WTC11 (cell line): ENCODE measurements at places on chromosomes 13 and 19. TPM values are rescaled to one million over a fixed set of nuclear protein-coding genes. Genes with fewer than 3 reads are reported as not detected.

The ADGRL1 gene
- 128 to 140 TPM (median 140 TPM) in 3 replicates for total RNA-seq

The ATXN8OS gene
- total RNA-seq, result not detected in 3 replicates

The PGLYRP1 gene
- not detected in 3 replicates for total RNA-seq

GRCh38 chr19:6970443-6970842, 50.8 kb downstream of the MBD3L2B start:
- no peak for DNase-seq
- H3K27ac ChIP-seq, result no peak overlapping the region
- peaks cover 53% of the 10 kb centered on the region for H3K36me3 ChIP-seq
- no peaks in the 10 kb centered on the region for H3K4me1 ChIP-seq
- peaks cover 18% of the 10 kb centered on the region for H3K27me3 ChIP-seq

GRCh38 chr19:57712222-57712621, 3.2 kb upstream of the ZNF154 start:
- no peak overlapping the region for H3K27ac ChIP-seq
- DNase-seq, result no peak
- peaks cover 7% of the 10 kb centered on the region for H3K36me3 ChIP-seq

- no peak overlapping the region for H3K4me3 ChIP-seq
- DNase-seq, result no peak
- peak overlapping the region; percentile 3 for H3K27ac ChIP-seq
- no peaks in the 10 kb centered on the region for H3K36me3 ChIP-seq
Observed at GRCh38 chr13:69970520-69970919, 137.1 kb upstream of the ATXN8OS start.

GRCh38 chr19:18086590-18087138, at the start of gene IL12RB1:
IL12RB1 (minus strand) TSS chr19:18086934; CDS start chr19:18086823, 111 bp downstream.
- DNase-seq, result no peak
- no peak within 1 kb of the TSS for H3K4me3 ChIP-seq
- no peaks in the 10 kb centered on the region for H3K4me1 ChIP-seq
- no peaks in the 10 kb centered on the region for H3K36me3 ChIP-seq
- peaks cover 7% of the 10 kb centered on the region; the same call in 1 of the 2 replicates for H3K27me3 ChIP-seq

DNA sequence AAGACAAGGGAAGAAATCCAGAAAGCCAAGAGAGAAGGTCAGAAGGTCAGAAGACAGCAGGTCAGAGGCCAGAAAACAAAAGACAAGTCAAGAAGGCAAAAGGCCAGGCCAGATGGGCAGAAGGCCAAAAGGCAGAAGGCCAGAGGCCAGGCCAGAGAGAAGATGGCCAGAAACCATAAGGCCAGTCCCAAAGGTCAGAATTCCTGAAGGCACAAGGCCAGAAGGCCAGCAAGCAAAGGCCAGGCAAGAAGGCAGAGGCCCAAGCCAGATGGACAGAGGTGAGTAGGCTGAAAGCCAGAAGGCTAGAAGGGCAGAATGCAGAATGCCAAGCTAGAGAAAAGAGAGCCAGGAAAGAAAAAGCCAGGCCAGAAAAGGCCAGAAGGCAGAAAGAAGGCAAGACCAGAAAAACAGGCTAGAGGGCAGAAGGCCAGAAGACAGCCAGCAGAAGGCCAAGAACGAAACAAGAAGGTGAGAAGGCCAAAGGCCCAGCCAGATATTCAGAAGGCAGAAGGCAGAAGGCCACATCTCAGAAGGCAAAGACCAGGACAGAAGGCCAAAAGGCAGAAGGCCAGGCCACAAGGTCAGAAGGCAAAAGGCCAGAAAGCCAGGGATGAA, 186.3 kb downstream of the TUBA3C start:
- no peak overlapping the region for H3K4me3 ChIP-seq
- peaks cover 94% of the 10 kb centered on the region for H3K36me3 ChIP-seq
- DNase-seq, result no peak
- H3K27me3 ChIP-seq, result peaks cover 31% of the 10 kb centered on the region
